Transverse colon (tissue), 4 donors: ENCODE measurements at places on chromosomes 12 and 14. TPM values are rescaled to one million over a fixed set of nuclear protein-coding genes. Genes with fewer than 3 reads are reported as not detected.

GRCh38 chr14:30553311-30553989 is 5.5 kb upstream of the G2E3 start:
- no peak overlapping the region for H3K4me3 ChIP-seq
- peaks cover 2% of the 10 kb centered on the region for H3K4me1 ChIP-seq
- H3K36me3 ChIP-seq: no peaks in the 10 kb centered on the region
- no peaks in the 10 kb centered on the region for H3K27me3 ChIP-seq

DNA sequence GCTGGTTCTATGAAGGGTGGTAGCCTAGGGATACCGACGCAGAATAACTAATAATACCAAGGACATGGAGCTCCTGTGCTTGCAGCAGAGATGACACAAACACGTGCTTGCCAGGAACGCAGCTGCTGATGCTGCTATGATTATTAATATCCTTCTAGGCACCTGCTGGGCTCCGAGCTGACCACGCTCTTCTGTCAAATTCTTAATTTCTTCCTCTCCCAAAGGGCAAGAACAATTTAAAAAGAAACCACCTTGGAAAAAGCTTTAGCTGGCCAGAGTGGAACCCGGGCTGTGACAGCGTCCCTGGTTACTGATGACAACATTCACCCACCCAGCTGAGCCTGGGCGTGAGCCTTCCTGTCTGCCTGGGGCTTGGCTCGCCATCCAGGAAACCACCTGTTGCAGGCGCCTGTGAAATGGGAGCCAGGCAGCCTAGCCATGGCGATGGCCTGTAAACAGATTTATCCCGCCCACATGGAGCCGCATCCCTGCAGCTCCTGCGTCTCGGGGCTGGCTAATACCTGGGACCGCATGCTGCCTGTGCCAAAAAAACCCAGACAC is 28.8 kb downstream of the CLMN start:
- H3K4me3 ChIP-seq: no peak overlapping the region
- no peaks in the 10 kb centered on the region for H3K27me3 ChIP-seq
- peak overlapping the region; percentile 67 for H3K27ac ChIP-seq
- DNase-seq: peak; percentile 80

Gene ZDHHC22
- total RNA-seq: not detected

Gene A2M
- 91.0 TPM for total RNA-seq
